HS-5 (cell line): ENCODE measurements at places on chromosomes 1 and 21.

DNA sequence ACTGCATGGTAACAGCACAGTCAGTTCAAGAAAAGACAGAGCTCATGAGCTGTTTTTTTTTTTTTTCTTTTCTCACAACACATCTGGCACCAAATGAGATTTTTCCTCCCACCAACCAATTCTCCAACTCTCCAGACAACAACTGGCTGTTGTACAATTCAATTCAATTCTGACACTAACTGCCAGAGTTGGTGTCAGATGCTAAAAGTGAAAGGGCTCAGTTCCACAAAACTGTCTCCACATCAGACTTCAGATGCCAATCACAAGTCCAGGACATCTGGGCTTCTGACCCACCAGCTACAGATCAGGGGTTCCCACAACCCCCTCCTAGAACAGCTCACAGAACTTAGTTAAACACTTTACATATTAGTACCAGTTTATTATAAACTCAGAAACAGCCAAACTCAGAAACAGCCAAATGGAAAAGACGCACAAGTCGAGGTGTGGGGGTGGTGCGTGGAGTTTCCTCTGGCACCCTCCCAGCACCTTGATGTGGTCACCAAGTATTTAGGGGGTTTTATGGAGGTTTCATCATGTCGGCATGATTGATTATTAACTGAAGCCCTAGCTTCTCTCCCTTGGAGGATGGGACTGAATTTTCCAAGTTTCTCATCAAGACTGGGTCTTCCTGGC lies 39.2 kb upstream of the LRRC8D start:
- DNase-seq: no peak

GRCh38 chr1:154416471-154417337 lies 11.6 kb downstream of the IL6R start:
- DNase-seq: no peak

- no peak for DNase-seq
These were observed 38.0 kb upstream of the RASAL2 start for GRCh38 chr1:178055779-178056471.

DNA sequence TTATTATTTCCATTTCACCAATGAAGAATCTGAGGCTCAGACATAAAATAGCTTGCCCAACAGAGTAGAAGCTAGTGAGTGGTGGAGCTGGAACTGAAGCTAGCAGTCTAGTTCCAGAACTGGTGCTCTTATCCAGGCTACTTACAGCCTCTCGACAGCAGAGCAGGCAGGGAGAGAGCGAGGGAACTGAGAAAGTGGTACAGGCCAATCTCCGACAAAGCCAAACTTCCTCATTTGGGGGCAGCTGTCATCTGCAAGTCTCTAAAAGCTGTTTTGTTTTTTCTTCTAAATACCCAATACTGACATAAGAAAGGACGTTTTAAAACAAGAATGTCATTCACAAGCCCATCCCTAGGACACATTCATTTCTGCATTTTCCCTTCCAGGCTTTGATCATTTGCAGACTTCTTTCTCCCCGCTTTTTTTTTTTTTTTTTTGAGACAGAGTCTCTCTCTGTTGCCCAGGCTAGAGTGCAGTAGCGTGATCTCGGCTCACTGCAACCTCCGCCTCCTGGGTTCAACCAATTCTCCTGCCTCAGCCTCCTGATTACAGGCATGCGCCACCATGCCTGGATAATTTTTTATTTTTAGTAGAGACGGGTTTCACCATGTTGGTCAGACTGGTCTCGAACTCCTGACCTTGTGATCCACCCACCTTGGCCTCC lies 20.0 kb downstream of the YIPF1 start:
- DNase-seq: no peak

DNA sequence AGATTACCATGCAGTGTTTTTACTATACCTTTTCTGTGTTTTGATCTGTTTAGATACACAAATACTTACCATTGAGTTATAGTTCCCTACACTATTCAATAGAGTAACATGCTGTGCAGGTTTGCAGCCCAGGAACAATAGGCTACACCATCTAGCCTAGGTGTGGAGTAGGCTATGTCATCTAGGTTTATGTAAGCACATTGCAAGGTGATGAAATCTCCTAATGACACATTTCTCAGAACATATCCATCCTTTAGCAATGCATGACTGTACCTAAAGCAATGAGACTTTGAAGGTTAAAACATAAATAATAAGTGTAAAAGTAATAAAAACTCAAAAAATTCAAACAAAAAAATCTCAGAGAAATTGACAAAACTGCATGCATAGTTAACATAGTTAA lies 358.6 kb downstream of the USH2A start:
- DNase-seq: peak; percentile 33

GRCh38 chr1:28718586-28719331 lies 18.0 kb upstream of the YTHDF2 start:
- no peak for DNase-seq

DNA sequence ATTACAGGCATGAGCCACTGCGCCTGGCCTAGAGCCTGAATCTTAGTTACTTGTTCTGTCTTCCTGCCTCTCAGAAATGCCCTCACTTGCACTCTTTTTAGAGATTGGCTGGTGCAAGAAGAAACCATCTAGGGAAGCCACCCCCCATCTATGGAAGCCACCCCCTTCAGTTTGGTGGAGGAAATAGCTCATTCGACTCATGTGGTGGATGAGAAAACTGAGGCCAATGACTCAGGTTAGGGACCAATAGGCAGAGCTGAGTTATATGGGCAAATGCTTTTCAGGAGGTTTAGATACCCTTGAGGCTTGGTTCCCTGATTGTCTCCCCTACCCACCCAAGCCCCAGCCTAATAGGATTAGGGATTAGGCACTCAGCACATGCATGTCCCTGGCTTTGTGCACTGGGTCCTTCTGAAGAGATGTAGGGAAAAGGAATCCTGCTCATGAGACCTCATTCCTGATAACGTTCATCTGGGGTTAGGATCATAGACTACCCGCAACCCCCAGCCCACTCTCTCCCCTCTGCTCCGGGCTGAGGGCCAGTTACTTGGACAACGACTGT lies 77.1 kb downstream of the PAX7 start:
- no peak for DNase-seq

- no peak for DNase-seq
These were observed 60.7 kb upstream of the GCLM start for GRCh38 chr1:93969887-93970286.

- DNase-seq: no peak
These were observed 44.6 kb downstream of the COQ8A start for GRCh38 chr1:226984521-226985238.

DNA sequence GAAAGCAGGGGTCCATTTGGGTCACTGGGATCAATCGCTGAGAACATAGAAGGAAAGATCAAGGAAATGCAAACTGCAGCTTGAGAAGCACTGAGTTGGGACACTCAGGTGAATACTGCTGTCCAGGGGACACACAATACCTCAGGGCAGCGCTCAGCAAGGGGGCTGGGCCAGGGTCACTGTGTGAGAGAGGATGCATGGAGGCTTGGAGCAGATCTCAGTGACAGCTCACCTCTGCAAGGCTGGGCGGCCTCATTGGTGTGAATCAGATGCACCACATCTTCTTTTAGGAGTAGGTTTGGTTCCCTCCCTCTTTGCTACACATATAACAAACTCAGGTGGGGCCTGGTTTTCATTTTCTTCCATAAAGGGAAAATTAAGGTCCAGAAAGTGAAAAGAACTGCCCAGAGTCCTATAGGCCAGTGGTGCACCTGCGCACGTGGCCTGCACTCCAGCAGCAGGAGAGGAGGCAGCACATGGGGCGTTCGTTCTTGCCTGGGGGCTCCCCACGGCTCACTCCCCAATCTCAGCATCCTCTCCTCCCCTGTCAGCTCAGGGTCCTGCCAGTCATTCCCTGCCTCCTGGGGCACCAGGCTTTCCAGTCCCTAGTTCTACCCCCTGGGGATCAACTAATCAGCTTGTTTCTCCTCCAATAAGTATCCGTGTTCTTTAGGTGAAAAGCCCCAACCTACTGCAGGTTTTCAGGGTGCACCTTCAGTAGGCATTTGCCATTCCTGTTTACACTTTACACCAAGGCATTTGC lies 1.5 kb downstream of the A3GALT2 start:
- no peak for DNase-seq

- DNase-seq: no peak
These were observed 1.3 kb upstream of the SYT6 start for GRCh38 chr1:114154963-114155322.

DNA sequence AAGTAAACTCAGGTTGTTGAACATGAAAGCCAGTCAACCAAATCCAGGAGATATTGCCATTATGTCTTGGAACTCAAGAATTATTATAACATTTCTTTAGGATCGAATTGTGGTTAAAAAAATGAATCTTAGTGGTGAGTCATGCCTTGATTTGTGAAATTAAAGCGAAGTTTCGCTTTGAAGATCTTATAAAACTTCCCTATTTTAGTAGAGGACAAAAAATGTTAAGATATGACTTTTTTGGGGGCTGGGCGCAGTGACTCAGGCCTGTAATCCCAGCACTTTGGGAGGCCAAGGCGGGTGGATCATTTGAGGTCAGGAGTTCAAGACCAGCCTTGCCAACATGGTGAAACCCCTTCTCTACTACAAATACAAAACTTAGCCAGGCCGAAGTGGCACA lies 39.5 kb upstream of the PTBP2 start:
- DNase-seq: no peak

GRCh38 chr1:21914450-21914849 lies 22.7 kb downstream of the HSPG2 start:
- no peak for DNase-seq

- DNase-seq: peak; percentile 90
These were observed 96.9 kb downstream of the ATP6V1G3 start for GRCh38 chr1:198443365-198444233.

- no peak for DNase-seq
These were observed 96.0 kb downstream of the NOS1AP start for GRCh38 chr1:162165528-162165927.
